ENCODE measurements at places on chromosomes 6 and 20.

DNA sequence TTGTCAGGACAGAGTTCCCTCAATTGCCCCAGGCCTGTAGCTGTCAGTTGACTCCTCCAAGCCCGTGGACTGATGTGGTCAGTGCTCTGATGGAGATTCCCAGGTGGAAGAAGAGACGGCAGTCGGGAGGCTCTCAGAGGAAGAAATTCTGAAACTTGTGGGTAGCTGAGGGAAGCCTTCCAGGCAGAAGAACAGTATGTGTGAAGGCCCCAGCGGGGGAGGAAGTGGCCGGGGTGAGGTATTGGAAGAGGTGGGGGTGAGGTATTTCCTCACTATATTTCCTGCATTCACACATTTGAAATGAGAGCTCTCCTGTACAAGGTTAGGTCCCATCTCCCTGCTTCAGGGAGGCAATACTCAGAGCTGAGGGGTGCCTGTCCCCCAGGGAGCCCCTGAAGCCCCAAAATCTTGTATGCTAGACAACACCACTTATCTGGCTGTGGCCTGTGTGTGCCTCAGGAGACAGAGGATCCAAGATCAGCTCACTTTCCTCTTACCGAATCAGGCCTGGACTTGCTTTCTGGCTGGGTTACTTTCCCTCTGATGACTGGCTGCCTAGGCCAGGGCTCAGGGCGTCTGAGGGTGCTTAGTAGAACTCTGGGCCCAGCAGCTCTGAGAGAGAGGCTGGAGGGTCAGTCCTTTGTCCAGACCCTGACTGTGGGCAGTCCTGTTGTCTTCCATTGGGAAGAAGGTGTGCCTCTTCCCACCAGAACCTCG, 49.3 kb upstream of the MYL9 start:
- no peak for DNase-seq

DNA sequence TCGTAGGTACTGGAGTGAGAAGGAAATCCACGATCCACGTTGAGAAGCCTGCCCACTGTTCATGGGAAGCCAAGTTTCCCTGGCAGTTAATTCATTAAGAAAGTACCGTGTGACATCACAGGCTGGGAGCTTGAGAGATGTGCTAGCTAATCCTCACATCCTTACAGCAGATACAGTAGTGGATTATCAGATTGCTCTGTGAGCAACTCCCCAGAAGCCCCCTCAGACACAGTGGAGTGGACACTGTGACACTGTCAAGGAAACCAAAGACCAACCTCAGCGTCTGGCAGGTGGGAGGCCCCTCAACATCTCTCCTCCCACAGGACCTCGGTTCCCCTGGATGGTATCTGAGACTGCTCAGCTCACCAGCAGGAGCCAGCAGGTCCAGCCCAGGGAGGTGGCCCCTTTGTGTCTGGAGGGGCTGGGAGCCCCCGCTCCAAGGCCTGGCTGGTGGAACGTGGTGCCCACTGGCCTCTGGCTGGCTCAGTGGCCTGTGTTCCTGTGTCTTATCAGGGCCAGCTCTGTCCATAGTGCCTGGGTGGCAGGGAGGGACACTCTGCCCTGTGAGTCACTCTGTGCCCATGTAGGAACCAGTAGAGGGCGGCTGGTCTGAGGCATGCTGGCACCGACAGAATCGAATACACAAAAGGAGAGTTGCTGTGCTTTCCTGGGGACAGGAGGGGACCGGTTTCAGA, 7.2 kb downstream of the PYGB start:
- no peak for DNase-seq

DNA sequence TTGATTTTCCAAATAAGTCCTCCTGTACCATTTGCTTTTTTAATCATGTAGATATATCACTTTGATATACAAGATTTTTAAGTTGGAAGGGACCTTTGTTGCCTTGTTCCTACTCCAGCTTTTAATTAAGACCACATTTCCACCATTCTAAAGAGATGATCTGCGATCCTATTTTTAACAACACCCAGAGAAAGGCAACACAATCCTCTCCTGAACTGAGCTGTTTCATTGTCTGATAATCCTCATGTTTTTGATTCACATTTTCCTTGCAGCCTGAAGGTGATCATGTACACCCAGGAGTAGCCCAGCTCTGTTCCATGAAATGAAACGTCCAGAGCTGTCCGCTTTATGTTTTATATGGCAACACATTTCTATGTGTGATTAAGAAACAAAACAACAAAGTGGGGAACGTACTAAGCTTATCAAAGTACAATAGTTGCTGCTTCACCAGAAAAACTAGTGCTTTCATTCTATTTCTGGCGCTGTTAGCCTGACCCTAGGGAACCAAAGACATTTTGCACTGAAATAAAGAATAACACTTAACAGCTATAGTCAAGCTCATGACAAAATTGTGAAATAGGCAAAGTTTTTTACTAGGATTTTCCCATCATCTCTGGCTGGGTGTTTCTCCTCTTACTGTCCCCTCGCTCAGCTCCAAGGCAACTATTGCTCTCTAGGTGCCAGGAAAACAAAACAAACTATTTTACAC, 22.6 kb upstream of the TRAF3IP2 start:
- DNase-seq = no peak

DNA sequence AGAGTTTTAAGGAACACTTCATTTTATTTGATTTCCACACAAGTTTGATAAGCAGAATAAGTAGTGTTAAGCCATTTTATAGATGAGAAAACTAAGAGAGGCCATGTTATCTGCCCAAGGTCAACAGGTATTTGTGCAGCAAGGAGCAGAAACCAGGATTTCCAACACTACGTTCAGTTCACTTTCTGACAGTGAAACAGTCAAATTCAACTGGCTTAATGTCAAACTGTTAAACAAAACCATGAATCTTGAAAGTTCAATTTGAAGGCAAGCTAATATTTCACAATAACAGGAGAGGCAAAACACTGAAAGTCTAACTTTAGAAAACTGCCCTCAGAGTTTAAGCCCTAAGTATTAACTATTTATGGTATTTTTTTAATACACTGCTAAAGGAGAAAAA, 32.6 kb downstream of the DTNBP1 start:
- no peak for DNase-seq

GRCh38 chr6:54801669-54802068, 44.9 kb upstream of the FAM83B start:
- no peak for DNase-seq

DNA sequence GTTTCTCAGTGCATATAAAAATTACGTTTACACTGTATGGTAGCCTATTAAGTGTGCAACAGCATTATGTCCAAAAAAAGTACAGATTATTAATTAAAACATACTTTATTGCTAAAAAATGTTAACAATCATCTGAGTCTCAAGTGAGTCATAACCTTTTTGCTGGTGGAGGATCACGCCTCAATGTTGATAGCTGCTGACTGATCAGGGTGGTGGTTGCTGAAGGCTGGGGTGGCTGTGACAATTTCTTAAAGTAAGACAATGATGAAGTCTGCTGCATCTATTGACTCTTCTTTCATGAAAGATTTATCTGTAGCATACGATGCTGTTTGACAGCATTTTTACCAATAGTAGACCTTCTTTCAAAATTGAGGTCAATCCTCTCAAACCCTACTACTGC, 155.1 kb downstream of the BTBD9 start:
- no peak for DNase-seq

Data from bone marrow (tissue), 2 donors.